CD8-positive, alpha-beta memory T cell (primary cell): ENCODE measurements at places on chromosomes 11 and 22. TPM values are rescaled to one million over a fixed set of nuclear protein-coding genes. Genes with fewer than 3 reads are reported as not detected.

DNA sequence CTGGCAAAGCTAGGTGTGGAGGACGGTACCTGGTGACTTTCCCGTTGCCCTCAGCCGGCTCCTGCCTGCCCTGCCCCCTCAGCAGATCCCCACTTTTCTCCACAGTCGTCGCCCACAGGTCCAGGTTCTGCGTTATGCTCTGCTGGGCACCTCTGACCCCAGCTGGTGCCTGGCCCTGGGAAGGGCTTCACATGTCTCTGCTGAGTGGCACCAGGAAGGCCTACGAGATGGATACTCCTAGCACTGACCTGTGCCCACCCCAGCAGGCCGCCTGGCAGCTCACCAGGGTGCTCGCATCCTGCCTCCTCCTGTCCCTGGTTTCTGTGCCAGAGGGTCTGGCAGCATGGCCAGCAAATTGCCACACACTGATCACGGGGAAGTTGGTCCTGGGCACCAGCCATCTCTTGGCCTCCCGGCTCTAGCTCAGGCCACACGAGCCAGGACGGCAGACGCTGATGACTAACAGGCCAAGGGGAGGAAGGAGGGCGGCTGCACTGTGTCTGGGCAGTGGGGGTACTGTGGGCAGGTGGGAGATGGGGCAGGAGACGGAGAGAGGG, 13.8 kb downstream of the CARS1 start:
- no peak for DNase-seq

The MYO18B gene
- total RNA-seq = 0.84 TPM

The CNTF gene
- total RNA-seq = 2.9 TPM

- DNase-seq = no peak
Measured at GRCh38 chr11:108873310-108873709, 208.4 kb downstream of the DDX10 start.

- DNase-seq = no peak
Measured at GRCh38 chr11:96869207-96869606, 479.4 kb downstream of the JRKL start.

- DNase-seq = no peak
Measured at GRCh38 chr22:42837556-42837955, 19.5 kb downstream of the ARFGAP3 start.

- no peak for DNase-seq
Measured at GRCh38 chr11:32884770-32885384, 7.7 kb upstream of the QSER1 start.

DNA sequence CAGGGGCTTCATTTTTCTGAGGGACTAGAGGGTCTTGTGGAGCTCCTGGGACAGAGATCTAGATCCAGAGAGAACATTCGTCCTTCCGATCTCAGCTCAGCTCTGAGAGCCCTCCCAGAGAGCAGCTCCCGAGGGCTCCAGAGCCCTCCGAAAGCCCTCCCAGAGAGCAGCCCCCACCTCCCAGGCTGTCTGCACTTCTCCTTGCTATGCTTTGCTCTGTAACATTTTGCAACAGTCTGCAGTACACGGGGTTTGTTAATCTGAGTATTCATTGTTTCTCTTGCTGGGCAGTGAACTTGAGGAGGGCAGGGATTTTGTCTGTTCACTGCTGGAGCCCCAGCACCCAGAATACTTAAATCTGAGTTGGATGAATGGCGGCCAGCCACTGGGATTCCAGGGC, 2.6 kb downstream of the GGA1 start:
- DNase-seq = no peak

The PRR33 gene
- total RNA-seq = not detected

DNA sequence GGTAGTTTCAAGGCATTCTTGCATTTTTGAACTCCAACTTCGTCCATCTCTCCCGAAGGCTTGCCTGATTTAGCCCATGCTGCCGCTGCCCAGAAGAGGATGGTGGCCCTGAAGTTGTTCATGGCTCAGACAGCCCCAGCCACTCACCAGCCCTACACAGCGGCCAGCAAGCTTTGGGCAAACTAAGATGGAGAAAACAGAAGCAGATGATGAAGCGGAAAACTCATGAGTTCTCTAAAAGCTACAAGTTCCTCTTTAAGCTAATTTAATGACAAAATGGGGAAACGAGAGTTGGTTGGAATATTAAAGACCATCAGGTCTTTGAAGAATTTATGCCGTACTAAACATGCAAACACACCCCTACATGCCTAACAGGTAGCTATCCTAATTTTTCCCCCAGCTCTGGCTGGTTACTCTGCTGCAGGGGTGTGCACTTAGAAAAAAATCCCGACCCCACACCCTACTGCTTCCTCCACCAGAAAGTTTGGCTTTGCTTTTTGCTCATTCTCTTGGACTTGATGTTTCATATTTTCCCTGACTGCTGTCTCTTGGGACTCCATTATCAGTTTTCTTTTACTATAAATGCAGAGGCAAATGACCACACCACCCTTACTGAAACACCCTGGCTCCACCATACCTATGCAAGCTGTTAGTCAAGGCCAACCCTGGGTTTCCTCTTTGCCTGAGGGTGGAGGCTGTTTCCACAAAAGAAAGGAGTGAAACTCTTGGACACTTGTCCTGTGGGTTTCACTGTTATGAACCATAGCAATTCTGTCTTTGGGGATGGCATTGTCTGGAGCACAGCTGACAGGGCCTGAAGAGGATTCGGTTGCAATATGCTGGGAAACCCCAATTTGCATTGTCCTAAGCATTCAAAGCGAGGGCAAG, at the start of gene MPEG1:
MPEG1 (minus strand) TSS at position 184 of the 888 bp plus-strand sequence; CDS start at position 122, 62 bp downstream.
- DNase-seq = no peak

- DNase-seq = no peak
Measured at GRCh38 chr11:12930850-12931249, 78.3 kb upstream of the RASSF10 start.

GRCh38 chr11:132475026-132475425, 1057.3 kb downstream of the OPCML start:
- DNase-seq = no peak

DNA sequence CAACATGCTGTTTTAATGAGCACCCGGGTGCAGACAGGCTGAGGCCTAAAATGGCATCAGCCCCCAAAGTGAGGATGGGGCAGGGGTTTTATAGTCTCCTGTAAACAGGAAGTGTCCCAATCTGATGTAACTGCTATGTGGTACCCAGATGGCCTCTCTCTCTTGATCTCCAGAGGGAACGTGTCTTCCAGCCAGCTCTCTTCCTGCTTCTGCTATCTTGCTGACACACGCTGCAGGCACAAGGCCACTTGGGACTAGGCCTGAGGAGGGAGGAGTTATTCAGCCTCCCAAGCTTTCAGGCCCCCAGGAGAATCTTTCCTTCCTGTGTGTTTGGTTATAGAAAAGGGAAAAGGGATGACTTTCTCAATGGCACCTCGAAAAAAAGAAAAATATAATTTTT, 11.4 kb upstream of the VSTM5 start:
- DNase-seq = no peak

The FERMT3 gene
- total RNA-seq = 213 TPM

- DNase-seq = no peak
Measured at GRCh38 chr11:16280256-16280682, 76.1 kb downstream of the SOX6 start.

GRCh38 chr11:41400124-41400523, 59.3 kb downstream of the LRRC4C start:
- no peak for DNase-seq

DNA sequence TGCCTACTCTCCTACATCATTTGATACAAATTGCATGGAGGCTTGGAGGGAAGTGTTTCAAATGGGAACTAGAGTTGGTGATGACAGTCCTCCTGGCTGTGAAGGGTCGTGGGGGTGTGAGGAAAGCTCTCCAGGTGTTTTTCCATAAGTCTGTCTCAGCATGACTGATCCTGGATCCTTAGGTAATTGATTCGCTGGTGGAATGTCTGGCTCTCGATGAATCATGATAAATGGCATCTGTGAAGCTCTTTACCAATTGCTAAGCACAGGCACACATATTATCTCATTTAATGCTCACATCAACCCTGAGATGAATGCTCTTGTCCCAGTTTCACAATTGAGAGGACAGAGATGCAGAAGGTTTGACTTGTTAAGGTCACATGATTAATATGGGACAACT, 107.5 kb downstream of the PKNOX2 start:
- no peak for DNase-seq

GRCh38 chr11:76596652-76597051, 73.9 kb downstream of the LRRC32 start:
- peak; percentile 23 for DNase-seq

DNA sequence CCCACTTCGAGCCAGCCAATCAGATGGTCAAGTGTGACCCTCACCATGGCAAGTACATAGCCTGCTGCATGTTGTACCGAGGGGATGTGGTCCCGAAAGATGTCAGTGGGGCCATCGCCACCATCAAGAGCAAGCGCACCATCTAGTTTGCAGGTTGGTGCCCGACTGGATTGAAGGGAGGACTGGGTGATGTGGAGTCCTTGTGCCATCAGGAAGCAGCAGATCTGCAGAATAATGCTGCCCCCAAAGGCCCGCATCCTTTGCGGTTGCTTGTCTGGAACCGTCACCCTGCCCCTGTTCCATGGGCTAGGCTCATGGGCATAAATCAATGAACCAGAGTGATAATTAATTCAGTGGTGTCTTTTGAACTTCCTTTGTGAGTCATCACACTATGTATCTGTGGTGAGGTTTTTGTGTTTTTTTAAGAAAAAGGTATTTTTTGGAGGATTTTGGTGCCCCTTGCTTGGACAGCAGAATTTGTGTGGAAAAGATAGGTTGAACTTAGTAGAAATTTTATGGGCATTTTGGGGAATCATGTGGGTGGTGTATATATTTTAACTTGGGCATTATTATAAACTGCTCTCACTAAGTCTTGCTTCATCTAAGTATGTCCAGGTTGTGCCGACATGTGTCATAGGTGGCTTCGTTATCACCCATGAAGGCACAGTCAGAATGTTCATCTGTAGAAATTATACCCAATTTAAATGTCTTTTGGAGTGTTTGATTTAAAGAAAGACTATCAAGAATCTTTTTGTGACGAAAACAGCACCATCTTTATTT, 22.3 kb downstream of the LRRC74B start:
- no peak for DNase-seq

The UBQLNL gene
- total RNA-seq = not detected

GRCh38 chr22:36221799-36222751, 17.3 kb downstream of the APOL2 start:
- DNase-seq = peak; percentile 38

The PATE4 gene
- total RNA-seq = not detected

The PKP3 gene
- total RNA-seq = not detected

The SOX10 gene
- not detected for total RNA-seq

The ANO3 gene
- total RNA-seq = not detected

DNA sequence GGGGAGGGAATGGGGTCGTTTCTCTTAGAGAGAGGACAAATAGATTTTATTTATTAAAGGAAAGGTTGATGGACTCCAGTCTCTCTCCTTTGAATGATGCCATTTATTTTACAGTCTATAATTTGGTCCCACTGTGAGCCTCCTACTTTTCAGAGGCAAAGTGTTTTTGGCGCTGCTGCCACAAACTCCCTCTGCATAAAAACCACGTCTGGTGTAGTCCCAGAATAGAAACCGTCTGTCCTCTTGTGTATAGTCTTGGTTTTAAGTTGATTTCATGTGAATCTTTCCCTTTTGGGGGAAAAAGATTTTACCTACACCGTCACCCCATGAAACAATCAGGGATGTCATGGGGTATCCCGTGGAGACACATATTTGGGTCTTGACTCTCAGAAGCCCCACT, 143.6 kb upstream of the SEZ6L start:
- no peak for DNase-seq

DNA sequence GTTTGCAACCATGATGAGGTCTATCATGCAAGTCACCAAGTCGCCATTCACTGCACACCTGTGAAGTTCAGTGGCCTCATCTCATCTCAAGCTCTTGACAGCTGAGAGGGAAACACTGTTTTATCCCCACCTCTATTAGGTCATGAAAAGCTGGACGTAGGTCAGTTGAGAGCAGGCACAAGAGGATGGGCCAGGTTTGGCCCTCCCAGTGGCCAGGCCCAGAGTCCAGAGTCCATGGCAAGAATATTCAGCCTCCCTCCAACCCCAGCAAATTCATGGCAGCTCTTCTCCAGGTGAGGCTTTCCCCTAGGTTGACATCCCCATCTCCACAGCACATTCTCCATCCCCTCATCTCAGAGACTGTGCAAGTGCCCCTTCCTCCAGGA, 22.0 kb upstream of the ISX start:
- DNase-seq = no peak

The OR2AT4 gene
- total RNA-seq = not detected

DNA sequence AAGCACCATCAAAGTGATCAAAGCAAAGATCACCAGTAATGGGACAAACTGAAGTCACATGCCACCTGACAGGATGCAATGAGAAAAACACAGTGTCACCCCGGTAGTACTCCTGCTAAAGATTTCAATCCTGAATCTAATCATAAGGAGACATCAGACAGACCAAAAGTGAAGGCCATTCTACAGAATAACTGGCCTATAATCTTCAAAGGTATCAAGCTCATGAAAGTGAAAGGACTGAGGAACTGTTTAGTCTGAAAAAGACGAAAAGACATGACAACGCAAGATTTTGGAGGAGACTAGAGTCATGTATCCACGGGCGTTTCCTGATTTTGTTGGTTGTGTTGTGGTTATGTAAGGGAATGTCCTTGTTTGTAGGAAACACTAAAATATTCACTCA, 42.4 kb upstream of the TSKU start:
- no peak for DNase-seq

The THAP7 gene
- total RNA-seq = 43.9 TPM

DNA sequence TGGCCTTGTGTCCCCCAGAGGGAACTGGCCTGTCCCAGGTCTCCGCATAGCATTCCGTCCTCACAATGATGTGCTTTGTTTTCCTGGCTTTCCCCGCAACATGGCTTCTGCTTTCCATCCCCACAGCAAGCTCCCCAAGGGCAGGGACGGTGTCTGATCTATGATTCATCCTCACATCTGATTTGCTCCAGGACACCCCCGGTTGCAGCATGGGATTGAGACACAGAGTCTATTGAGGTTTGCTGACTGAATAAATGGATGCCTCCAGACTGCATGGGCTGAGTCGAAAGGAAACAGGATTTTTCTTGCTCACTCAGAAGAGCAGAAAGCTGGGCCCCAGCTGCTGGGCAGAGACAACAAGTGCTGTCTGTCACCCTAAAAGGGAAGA, 40.2 kb downstream of the LMO1 start:
- no peak for DNase-seq

DNA sequence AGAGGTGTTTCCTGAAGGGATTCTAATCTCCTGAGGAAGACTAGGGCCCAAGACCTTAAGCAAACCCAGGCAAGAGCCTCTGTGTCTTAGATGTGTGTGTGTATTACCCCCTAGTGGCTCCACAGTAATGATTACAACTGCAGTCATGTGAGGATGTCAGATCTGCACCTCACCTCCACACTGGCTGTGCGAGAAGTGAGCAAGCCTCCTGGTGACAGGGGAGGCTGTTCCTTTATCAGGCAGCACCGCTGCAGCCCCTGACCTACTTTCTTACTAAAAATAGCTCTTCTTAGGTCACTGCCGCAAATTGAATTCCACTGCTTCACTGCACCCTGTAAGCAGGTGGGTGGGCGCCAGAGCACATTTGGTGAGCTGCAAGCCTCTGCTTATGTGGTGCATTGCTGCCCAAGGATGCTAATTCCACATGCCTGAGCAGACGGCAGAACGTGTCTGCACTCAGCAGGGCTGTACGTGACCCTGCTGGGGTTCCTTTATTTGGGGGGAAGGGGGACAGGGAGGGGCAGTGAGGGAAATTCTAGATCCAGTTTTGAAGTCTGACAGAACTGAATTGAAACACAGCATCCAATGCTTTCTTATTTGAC, 112.4 kb downstream of the KCNC1 start:
- no peak for DNase-seq

The SERHL2 gene
- 1.3 TPM for total RNA-seq

The IFITM10 gene
- total RNA-seq = 0.95 TPM
